ENCODE measurements at places on chromosomes 4 and X.

DNA sequence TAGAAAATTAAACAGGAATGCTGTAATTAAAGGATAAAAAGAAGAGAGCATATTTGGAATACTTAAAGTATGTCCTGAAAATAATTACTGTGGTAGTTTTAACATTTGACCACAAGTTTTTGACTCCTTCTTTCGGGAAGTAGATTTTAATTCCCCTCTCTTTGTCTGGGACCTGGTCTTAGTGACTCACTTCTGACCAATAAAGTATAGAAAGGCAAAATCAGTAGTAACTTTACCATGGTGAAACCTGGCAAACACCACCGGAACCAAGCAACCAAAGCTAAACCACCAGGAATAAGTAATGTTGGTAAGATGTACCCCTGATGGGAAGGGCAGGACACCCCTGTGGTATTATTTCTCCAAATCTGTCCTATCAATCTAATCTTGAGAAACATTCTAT, 314.8 kb downstream of the PDHA2 start:
- DNase-seq = no peak

DNA sequence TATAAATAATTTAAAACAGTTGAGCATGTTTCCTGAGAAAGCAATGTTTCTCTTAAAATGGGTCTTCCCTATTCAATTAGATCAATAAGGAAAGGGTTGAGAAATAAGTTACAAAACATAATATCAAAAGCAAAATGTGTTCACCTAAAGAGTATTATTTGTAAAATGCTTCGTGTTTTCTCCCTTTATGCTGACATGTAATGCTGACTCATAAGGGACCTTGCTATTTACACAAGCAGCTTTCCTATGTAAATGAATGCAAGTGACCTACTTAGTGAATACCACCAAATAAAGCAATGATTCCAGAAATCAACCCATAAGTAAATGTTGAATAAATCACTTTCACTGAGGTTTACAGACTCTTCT, 91.5 kb downstream of the ELOVL6 start:
- DNase-seq = no peak

DNA sequence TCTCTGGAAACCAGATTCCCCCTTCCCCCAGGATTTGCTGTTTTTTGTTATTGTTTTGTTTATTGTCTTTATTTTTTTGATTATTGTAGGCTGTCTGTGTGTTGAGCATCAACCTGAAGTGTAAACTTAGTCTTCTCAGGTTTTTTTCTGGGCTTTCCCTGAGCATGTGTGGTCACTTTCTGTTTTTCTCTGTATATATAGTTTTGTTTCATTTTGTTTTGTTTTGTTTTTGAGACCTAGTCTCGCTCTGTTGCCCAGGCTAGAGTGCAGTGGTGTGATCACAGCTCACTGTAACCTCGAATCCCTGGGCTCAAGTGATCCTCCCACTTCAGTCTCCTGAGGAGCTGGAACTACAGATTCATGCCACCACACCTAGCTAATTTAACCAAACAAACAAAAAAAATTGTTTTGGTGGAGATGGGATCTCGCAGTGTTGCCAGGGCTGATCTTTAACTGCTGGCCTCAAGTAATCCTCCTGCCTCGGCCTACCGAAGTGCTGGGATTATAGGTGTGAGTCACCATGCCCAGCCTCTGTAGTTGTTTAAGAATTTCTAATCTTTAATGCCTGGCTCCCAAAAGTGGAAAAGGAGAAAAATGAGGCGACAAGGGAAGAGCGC, 9.1 kb downstream of the IL13RA1 start:
- DNase-seq = no peak

GRCh38 chr4:105215609-105216313, 69.1 kb downstream of the TET2 start:
- no peak for DNase-seq

DNA sequence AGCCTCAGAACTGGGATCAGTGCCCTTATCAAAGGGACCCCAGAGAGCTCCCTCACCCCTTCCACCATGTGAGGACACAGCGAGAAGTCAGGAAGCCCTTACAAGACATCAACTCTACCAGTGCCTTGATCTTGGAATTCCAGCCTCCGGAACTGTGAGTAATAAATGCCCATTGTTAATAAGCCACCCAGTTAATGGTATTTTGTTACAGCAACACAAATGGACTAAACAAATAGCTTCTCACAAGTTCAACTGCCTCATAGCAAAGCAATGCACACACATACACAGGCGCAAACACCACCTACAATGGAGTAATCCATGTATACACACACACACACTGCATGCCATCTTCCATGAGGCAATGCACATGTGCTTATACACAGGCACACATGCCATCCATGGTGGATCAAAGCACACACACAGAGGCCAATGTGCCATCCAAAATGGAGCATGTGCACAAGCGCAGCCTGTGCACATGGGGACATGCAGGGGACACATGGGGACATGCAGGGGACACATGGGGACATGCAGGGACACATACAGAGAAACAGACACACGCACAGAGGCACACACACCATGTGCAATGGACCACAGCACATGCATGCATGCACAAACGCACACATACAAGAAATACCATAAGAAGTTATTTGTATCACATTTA, 137.6 kb upstream of the TBL1X start:
- DNase-seq = no peak

DNA sequence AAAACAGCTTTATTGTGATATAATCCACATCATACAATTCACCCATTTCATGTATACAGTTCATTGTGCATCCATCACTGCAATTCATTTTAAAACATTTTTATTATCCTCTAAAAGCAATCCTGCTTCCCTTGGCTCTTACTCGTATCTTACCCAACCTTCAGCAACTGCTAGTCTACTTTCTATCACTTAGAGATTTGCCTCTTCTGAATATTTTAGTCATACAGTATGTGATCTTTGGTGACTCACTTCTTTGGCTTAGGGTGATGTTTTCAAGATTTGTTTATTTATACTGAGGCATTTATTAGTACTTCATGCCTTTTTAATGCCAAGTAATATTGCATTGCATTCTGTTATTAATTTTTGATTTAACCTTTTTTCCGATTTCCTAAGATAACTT, 15.0 kb upstream of the MSMO1 start:
- DNase-seq = no peak

DNA sequence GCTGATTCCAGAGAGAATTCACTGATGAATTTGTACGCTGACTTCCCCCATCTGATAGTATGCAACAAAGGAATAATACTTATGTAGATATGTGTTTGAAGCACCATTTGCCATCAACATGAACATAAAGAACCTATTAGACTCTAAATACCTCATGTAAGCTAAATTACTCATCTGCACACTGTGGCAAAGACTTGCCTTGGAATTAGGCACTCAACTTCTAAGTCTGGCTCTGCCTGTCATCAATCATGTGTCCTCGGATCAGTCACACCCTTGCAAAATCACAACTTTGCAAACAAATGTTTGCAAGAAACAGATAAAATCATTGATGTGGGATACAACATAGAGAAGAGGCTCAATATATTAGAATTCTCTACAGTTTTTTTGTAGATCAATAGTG, 169.9 kb upstream of the LDB2 start:
- DNase-seq = no peak

DNA sequence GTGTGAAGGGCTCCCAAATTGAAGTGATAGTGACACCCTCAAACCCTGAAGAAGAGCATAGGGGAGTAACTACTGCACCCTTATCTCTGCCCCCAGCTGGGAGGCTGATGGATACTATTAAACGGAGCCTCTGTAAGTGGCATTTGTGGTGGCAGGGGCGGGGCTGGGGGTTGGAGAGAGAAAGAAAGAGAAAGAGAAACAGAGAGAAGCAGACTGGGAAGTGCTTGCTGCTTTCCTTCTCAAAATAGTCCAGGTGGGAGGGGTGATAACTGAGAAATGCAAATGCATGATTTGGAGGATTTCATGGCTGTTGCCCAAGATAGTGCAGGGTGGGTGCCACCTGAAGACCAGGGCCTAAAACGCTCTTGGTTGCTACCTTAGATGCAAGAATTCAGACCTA, 253.5 kb upstream of the GATB start:
- no peak for DNase-seq

DNA sequence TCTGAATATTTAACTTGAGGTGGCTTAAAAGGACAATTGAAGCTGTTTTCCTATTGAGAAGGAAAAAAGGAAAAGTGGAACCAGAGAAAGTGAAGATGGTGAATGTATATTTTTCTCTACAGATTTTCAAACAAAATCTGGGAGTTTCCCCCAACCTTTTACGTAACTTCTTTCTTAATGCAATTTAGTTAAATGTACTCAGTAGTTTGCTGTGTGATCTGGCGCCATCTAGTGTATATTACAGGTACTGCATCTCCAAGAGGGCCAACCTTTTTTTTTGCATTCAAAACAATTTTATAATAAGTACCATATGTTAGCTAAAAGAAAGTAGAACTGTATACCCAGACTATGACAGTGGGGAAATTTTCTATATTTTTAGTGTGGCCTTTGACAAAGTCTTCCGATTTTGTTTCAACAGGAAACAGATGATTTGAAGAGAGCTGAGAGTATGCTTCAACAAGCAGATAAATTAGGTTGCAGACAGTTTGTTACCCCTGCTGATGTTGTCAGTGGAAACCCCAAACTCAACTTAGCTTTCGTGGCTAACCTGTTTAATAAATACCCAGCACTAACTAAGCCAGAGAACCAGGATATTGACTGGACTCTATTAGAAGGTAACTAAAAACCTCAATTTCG, 82.0 kb downstream of the PLS3 start:
- no peak for DNase-seq

- no peak for DNase-seq
Observed at GRCh38 chr4:156568484-156568883, 403.1 kb downstream of the PDGFC start.

GRCh38 chr4:34196375-34196774, 2047.9 kb downstream of the ARAP2 start:
- DNase-seq = no peak

GRCh38 chrX:68672581-68673318, 25.3 kb downstream of the STARD8 start:
- no peak for DNase-seq

DNA sequence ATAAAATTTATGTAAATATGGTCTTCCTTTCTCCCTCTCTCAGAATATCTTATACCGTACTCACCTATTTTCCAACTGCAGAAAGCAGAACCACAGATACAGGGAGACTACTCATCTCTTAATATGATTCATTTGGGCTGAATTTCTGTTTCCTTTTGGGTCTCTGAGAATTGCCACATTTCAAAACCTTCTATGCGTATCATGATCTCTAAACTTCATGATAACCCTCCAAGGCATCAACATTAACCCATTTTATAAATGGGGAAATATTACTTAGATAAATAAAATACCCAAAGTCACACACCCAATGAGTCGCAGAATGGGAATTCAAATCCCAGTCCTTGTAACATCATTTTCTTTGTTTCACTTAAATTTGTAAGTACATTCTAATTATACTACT, 16.6 kb upstream of the PRDM8 start:
- DNase-seq = no peak

DNA sequence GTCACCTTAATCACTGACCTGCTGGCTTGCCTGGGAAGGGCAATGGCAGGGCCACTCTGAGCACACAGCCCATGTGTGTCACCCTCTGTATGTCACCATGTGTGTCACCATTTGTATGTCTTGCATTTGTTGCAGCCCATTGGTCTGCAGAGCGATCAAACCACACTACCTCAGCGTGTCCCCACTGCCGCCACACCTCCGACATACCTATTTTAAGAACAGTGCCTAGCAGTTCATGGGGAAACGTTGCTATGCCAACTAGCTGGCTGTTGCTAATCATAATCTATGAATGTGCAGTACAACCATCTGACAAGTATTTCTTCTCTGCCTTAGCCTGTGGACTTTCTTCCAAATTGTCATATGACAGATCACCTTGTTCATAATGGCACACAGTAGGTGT, 8.0 kb upstream of the CRMP1 start:
- DNase-seq = no peak

GRCh38 chrX:70183091-70183490, 5.8 kb downstream of the DGAT2L6 start:
- no peak for DNase-seq

DNA sequence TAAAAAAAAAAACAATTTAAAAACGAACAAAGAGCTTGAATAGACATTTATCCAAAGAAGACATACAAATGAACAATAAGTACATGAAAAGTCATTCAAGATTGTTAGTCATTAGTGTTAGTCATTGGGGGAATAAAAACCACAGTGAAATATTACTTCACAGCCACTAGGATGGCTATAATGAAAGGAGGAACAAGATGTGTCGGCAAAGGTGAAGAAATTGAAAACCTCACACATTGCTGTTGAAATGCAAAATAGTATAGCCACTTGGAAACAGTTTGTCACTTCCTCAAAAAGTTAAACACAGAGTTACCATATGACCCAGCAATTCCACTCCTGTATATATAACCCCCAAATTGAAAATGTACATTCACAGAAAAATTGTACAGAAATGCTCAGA, 45.2 kb upstream of the SLC39A8 start:
- DNase-seq = no peak

DNA sequence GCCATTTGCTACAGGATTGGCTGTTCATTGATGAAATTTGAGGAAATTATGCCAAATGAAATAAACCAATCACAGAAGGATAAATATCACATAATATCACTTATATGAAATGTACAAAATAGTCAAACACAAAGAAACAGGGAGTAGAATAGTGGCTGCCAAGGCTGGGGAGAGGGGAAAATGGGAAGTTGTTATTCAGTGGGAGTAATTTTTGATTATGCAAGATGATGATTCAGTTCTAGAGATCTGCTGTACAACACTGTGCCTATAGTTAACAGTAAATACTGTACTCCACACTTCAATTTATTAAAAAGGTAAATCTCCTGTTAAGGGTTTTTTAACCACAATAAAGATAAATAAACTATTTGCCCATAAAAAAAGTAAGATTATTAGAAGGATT, 101.1 kb downstream of the TMA16 start:
- no peak for DNase-seq

DNA sequence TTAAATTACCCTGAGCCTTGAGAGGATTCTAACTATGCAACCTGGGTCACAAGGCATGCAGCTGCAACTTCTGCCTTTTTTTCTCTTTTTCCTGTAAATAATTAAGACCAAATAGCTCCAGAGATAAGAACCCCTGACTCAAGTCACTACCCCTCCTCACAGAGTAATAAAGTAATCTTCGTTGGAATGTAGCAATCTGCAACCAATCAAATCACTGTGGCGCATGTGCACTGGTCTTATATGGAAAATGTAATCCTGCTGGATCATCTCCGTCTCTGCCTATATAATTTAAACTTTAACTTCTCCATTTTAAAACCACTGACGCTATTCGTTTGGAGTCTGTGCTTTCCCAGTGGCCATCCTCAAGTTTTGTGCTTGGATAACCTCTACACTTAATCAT, 6.1 kb upstream of the EFHC2 start:
- DNase-seq = no peak
